CD8-positive, alpha-beta T cell (primary cell): ENCODE measurements at places on chromosomes 11 and 22. TPM values are rescaled to one million over a fixed set of nuclear protein-coding genes. Genes with fewer than 3 reads are reported as not detected.

Gene PRAME
- total RNA-seq, result not detected

DNA sequence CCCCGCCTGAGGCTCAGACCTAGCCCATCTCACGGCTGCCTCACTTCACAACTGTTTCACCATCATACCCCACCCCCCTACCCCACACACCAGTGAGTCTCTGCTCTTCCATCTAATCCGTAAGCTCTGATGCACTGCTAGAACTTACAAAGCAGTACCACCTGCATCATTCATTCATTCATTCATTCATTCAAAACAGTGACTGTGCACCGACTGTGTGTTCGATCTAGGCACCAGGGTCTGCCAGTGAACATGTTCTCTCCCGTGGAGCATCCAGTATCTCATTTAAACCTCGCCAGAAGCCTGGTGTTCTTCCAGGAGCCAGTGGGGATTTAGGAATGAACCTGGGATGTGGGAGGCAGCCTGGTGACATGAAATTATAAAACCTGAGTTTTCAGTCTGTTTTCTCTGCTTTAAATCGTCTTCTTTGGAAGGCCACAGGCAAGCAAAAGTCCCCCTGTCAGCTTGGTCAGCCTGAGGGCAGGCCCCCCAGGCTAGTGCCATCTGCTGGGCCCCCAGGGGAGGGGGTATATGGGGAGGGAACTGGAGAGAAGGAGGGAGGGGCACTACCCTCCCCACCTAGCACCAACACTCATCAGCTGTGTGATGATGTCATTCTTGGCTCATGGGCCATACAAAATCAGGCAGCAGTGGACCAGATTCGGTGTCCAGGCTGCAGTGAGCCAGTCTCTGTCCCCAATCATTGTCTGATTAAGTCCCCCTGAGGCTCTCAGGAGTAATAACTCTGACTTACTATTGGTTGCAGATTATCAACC lies 18.4 kb downstream of the TMPRSS6 start:
- no peak for DNase-seq

Gene P4HA3
- not detected for total RNA-seq

DNA sequence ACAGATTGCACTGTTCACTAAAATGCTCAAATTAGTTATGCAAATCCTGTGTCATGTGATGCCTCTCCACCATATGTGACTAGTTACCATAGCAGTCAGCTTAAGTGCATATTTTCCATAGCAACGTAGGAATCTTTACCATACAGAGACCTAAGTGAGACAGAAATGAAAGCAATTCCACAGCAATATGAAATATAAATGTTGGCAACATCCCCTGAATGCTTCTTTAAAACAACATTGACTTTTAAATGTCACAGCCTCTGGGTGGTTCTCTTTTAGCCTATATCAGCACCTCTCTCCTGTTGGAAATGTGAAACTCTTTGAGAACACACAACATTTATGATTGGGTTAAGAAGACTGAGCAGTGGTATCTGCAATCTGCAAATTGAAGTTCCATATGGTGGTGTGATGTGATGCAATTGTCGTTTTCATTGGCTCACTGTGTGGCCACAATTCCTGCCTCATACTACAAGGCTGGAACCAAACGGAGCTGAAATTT lies 814.6 kb downstream of the DLG2 start:
- DNase-seq, result no peak

GRCh38 chr11:119190531-119190930 lies 5.3 kb downstream of the NHERF4 start:
- no peak for DNase-seq

Gene E2F8
- total RNA-seq, result not detected

- DNase-seq, result no peak
These were observed at the start of gene ELFN2 for GRCh38 chr22:37427135-37427710. Gene ELFN2, minus strand, starts transcription at chr22:37427479. Its CDS starts 51,945 bp downstream, at chr22:37375534.

GRCh38 chr11:125464270-125464662 lies 31.8 kb downstream of the FEZ1 start:
- no peak for DNase-seq

- no peak for DNase-seq
These were observed at the start of gene MUC2 for GRCh38 chr11:1074244-1075221. Gene MUC2, plus strand, starts transcription at chr11:1074874.

DNA sequence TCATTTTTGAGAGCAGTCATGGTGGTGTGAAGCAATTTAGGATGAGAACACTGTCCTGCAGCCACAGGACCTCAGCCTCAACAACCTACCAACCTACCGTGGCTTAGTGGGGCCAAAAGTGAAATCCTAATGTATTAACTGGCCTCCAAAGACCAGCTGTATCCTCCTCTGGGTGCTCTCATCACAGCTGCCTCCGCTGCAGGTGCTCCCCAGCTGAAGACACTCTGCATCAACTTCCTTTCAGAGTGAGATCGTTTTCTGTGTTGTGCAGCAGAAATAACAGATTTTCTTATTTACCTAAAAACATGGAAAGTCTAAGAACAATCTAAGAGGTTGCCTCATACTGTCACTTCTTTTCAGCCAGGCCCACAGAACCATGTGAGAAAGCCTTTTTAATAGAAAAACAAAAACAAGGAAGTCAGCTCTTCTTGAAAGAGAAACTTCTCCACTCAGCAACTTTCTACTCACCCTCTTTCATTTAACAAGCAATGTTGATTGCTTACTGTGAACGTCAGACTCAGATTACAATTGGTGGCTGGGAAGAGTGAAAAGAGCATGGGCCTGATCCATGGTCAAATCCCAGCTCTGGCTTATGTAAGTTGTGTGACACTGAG lies 136.1 kb downstream of the TENM4 start:
- no peak for DNase-seq

- DNase-seq, result no peak
These were observed 48.8 kb upstream of the B3GAT1 start for GRCh38 chr11:134460881-134461280.
